ENCODE measurements at places on chromosomes 3 and 15. TPM values are rescaled to one million over a fixed set of nuclear protein-coding genes. Genes with fewer than 3 reads are reported as not detected.

DNA sequence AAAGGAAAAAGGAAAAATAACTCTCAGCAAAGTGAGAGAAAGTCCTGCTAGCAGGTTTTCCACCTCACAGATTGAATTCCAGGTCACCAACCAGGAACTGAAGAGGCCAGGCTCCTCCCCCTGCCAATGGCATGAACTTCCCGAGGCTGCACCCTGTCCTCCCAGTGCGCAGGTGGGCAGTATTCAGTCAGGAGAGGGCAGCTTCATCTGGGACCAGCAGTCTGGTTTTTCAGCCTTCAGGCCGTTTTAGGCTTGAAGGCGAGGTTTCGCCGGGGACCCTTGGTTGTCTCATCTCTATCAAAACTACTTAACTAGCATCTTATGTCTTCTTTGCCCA lies 41.2 kb downstream of the TRAT1 start:
- H3K4me1 ChIP-seq, result peaks cover 41% of the 10 kb centered on the region
- H3K4me3 ChIP-seq, result no peak overlapping the region
- H3K36me3 ChIP-seq, result peaks cover 32% of the 10 kb centered on the region
- H3K27ac ChIP-seq, result peak overlapping the region; percentile 99
- DNase-seq, result no peak

GRCh38 chr3:168156479-168156878 lies 60.8 kb upstream of the GOLIM4 start:
- no peak overlapping the region for H3K27ac ChIP-seq
- DNase-seq, result no peak
- H3K4me3 ChIP-seq, result no peak overlapping the region
- no peaks in the 10 kb centered on the region for H3K4me1 ChIP-seq
- no peaks in the 10 kb centered on the region for H3K36me3 ChIP-seq

DNA sequence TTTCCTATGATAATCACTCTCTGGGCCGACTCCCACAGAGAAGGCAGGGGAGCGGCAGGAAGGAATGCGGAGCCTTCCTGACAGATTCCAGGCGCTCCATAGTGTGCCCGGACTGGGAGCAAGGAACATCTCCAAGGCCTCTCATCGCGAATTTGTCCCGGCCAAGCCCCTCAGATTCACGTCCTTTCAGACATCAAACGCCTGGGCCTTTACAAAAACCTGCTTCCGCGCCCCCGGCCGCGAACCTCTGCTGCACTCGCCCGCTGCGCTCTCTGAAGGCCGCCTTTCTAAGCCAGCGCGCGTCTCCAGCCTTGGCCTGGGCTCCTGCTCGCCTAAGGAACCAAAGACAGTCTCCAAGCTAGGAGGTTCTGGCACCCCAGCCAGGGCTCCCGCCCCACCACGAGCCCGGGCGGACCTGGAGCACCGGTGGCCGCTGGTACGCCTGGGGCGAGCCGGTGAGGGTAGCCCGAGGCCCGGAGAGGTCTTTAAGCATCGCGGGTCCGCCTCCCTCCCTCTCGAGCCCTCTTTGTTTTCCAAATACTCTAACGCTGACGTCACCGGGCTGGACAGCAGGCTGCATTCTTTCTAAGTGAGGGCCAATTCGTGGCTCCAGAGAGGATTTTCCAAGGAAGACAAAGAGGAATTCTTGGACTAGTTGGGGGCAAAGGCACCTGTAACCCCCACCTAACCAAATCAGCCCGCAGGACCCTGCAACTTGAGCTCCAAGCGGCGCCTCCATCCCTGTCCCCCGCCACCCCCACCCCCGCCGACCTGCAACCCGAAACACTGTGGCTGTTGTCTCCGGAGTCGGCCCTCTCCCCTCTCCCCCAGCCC lies 759 bp downstream of the AMOTL2 start:
- no peak overlapping the region for H3K27ac ChIP-seq
- H3K36me3 ChIP-seq, result no peaks in the 10 kb centered on the region
- H3K4me1 ChIP-seq, result peaks cover 7% of the 10 kb centered on the region
- peaks cover 33% of the 10 kb centered on the region for H3K27me3 ChIP-seq
- H3K4me3 ChIP-seq, result peak overlapping the region; percentile 68
- DNase-seq, result no peak

- no peak for DNase-seq
- no peak overlapping the region for H3K27ac ChIP-seq
- H3K36me3 ChIP-seq, result no peaks in the 10 kb centered on the region
- H3K4me3 ChIP-seq, result no peak overlapping the region
Measured at GRCh38 chr3:10722911-10723310, 93.1 kb upstream of the SLC6A11 start.

The UROC1 gene
- total RNA-seq, result not detected

The ACTRT3 gene
- 0.40 TPM for total RNA-seq
